ENCODE measurements at places on chromosomes 7 and 10.

GRCh38 chr7:26629696-26630095 lies 234.7 kb downstream of the SKAP2 start:
- no peak for DNase-seq

GRCh38 chr7:42227541-42227935 lies 9.5 kb downstream of the GLI3 start:
- no peak for DNase-seq

DNA sequence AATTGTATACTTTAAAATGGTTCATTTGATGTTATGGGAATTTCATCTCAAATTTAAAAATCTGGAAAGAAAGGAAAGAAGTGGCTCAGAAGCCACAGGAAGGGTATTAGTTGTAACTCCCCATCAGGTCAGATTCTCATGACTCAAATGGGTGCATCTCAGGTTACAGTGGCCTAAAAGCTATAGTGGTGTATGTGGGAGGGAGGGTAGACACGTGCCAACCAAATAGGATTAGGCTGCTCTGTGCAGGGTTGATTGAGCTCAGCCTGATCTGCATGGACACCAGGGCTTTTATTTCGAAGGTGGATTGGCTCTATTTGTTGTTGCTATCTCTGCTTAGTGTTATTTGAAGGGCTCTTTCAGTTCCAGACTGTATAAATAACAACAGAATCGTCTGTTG lies 121.5 kb upstream of the PRR15 start:
- no peak for DNase-seq

DNA sequence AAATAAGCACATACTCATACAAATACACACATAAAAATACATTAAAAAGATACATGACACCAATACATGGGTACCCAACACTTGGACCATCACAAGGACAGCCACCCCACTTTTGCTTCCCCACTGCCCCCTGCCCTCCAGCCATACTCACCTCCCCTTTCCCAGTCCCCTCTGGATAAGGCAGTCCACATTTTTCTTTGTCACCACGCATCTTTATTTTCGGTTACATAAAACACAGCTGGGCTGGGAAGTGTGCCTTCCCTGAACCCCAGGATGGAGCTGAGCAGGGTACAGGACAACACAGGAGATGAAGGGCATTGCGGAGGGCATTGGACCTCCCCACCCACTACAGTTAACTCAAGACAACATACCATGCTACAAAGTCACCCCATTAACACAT lies 1.1 kb upstream of the HOXA3 start:
- no peak for DNase-seq

DNA sequence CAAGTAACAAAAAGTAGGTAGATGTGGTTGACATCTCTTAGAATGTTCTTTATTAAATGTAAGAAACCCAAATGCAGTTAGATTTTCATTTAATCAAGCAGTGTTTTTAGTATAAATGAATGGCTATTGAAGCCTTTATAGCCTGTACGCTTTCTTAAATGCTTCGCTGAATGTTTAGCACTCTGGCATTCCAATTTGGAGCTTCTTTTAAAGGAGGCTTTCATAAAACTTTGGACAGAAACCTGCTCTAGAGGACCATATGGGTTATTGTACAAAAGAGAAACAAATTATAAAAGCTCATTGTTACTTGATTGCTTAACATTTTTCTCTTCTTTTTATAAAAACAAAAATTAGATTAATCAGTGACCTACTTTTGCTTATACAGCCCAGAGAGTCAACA lies 59.5 kb downstream of the KCND2 start:
- DNase-seq = no peak

Data from pulmonary artery endothelial cell (primary cell).